ENCODE measurements at places on chromosomes 13 and 19.

GRCh38 chr13:73370066-73370465, 311.3 kb downstream of the KLF5 start:
- DNase-seq = no peak
- H3K27me3 ChIP-seq = no peaks in the 10 kb centered on the region
- H3K27ac ChIP-seq = no peak overlapping the region
- H3K4me1 ChIP-seq = no peaks in the 10 kb centered on the region
- no peaks in the 10 kb centered on the region for H3K36me3 ChIP-seq
- H3K4me3 ChIP-seq = no peak overlapping the region

DNA sequence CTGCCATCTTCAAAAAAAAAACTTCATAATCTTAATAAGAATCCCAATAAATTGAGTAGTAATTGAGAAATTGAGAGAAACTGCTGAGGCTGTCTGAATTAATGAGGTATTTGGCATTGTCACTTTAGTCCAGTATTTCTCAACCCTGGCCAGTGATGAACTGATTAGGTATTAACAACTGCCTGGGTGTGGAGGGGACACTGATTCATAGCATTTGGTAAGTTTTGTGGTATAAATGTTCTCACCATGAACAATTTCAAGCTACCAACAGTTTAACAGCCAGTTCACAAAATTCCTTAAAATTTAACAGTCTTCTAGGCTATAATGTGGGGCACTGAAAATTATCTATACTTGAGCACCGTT, 18.3 kb downstream of the GPC6 start:
- H3K4me1 ChIP-seq = peaks cover 2% of the 10 kb centered on the region
- no peaks in the 10 kb centered on the region for H3K27me3 ChIP-seq
- no peak for DNase-seq
- no peaks in the 10 kb centered on the region for H3K36me3 ChIP-seq

DNA sequence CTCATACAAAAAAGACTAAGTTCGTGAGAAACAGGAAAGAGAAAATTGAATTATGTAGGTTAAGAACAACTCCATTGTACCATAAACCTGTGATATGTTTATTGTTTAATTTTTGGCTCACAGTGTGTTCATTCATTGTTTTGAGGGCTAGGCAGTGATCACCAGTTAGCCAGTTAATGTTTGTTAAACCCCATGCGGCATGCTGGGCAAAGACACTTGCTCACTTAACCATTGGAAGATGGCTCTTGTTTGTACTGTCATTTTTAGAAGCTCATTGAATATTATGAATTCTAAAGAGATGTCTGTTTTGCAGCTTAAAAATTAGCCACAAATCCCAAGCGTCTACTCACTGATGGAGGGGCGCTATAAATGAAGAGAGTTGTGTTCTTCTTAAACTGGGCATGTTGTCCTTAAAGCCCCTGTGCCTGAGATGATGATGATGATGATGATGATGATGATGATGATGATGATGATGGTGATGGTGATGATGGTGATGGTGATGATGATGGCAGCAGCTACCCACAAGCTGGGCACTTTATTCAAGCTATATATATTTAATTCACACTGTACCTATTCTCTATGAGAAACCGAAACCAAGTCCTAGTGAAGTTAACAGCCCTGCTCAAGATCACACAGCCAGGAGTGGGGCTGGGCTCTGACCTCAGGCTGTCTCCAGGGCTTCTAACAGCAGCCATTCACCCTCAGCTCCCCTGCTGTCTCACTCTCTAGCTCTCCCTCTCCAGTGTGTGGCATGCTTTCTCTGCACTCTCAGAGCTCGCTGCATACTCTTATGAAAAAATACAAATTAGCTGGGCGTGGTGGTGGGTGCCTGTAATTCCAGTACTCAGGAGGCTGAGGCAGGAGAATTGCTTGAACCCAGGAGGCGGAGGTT, 169.1 kb downstream of the SHISA2 start:
- no peak overlapping the region for H3K4me3 ChIP-seq
- no peaks in the 10 kb centered on the region for H3K4me1 ChIP-seq
- no peaks in the 10 kb centered on the region for H3K36me3 ChIP-seq
- DNase-seq = no peak

GRCh38 chr13:107873926-107874325, 341.4 kb downstream of the LIG4 start:
- H3K27me3 ChIP-seq = no peaks in the 10 kb centered on the region
- no peaks in the 10 kb centered on the region for H3K4me1 ChIP-seq
- H3K4me3 ChIP-seq = no peak overlapping the region
- no peak overlapping the region for H3K27ac ChIP-seq

- no peaks in the 10 kb centered on the region for H3K4me1 ChIP-seq
- H3K4me3 ChIP-seq = no peak overlapping the region
- H3K27me3 ChIP-seq = no peaks in the 10 kb centered on the region
- H3K27ac ChIP-seq = no peak overlapping the region
Measured at GRCh38 chr13:108342369-108343289, 73.1 kb downstream of the TNFSF13B start.

DNA sequence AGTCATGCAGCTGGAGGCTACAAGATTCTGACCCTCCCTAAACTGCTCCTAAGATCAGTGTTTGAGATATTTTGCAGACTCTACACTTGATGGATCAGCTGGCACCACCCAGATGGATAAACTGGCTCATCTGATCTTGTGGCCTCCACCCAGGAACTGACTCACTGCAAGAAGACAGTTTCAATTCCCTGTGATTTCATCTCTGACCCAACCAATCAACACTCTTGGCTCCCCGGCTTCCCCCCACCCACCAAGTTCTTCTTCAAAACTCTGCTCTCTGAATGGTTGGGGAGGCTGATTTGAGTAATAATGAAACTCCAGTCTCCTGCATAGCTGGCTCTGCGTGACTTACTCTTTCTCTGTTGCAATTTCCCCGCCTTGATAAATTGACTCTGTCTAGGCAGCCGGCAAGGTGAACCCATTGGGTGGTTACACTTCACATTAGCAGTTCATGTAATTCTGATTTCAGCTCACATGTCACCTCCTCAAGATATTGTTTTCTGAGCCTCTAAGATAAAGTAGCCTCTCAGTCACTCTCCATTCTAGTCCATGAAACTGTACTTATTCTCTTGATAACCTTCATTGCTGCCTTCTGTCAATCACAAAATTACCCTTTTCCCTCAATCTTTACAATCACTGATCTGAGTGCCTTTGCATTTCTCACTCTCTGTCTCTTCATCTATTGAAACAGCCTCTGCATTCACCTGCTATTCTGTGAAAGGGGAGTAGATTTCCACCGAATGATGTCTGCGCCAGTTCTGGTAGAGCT, 9.9 kb upstream of the FPR3 start:
- no peak overlapping the region for H3K27ac ChIP-seq
- peak; percentile 21 for DNase-seq
- H3K27me3 ChIP-seq = no peaks in the 10 kb centered on the region
- no peaks in the 10 kb centered on the region for H3K36me3 ChIP-seq
- H3K4me3 ChIP-seq = no peak overlapping the region
- no peaks in the 10 kb centered on the region for H3K4me1 ChIP-seq

DNA sequence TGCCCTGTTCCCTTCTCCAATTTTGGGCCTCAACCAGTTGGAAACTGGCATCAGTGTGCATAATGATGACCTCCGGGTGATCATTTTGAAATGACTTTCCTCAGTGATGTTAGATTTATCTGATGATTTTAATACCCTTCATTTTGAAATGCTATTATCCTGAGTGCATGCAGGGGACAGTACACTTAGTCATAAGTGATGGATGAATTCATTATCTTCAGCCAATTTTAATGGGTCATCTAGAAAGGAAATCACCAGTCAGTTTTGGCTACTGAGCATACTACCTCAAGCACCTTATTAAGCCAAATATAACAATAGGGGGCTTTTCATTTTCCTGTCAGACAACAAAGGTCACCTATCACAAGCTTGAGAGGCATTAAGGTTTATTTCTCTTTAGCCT, 118.5 kb upstream of the MIR17HG start:
- DNase-seq = no peak
- no peaks in the 10 kb centered on the region for H3K27me3 ChIP-seq
- no peaks in the 10 kb centered on the region for H3K4me1 ChIP-seq
- no peak overlapping the region for H3K27ac ChIP-seq
- no peaks in the 10 kb centered on the region for H3K36me3 ChIP-seq
- H3K4me3 ChIP-seq = no peak overlapping the region

DNA sequence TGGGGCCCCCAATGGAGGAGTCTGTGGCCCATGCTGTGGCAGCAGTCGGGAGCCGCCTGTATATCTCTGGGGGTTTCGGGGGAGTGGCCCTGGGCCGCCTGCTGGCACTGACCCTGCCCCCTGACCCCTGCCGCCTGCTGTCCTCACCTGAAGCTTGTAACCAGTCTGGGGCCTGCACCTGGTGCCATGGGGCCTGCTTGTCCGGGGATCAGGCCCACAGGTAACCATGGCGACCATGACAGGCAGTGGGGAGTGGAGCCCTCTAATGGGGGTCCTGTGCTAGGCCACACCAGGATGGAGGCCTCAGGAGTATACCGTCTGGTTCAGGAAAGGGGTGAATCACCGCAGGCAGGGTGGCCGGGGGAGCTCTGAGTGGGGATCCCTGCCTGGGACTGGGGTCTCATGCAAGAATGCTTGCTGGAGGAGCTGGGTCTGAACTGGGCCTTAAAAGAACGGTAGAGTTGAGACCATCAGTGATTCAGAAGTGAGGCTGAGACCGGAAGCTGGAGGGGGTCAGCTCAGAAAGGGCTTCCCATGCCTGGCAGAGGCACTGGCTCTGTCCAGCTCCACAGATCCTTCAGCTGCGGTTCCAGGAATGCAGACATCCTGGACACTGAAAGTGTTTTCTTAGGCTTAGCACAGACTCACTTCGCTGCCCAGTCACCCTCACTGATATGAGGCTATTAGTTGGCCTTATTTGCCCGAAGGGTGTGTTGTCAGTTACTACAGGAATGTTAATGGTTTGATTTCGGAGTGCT, 29.1 kb downstream of the CNFN start:
- no peak overlapping the region for H3K4me3 ChIP-seq
- peaks cover 12% of the 10 kb centered on the region for H3K36me3 ChIP-seq
- peak overlapping the region; percentile 68 for H3K27ac ChIP-seq
- H3K4me1 ChIP-seq = no peaks in the 10 kb centered on the region
- no peaks in the 10 kb centered on the region for H3K27me3 ChIP-seq

GRCh38 chr19:53812335-53812734, 11.8 kb downstream of the NLRP12 start:
- H3K27ac ChIP-seq = no peak overlapping the region
- no peaks in the 10 kb centered on the region for H3K36me3 ChIP-seq
- H3K4me3 ChIP-seq = no peak overlapping the region

DNA sequence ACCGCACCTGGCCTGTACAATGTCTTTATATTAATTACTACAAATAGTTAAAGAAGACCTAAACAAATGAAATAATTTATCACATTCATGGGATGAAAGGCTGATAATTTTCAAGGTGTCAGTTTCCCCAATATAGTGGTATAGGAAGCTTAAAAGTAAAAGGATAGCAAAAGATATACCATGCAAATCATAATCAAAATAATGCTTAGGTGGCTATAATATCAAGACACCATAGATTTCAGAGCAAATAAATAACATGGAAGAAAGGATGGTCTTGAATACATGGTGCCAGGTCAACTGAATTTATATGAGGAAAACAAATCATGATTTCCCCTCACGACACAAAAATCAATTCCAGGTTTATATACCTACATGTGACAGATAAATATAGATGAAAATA, 4.8 kb downstream of the ZNF790 start:
- H3K27me3 ChIP-seq = no peaks in the 10 kb centered on the region
- no peak overlapping the region for H3K4me3 ChIP-seq
- H3K4me1 ChIP-seq = peaks cover 11% of the 10 kb centered on the region
- no peak overlapping the region for H3K27ac ChIP-seq

DNA sequence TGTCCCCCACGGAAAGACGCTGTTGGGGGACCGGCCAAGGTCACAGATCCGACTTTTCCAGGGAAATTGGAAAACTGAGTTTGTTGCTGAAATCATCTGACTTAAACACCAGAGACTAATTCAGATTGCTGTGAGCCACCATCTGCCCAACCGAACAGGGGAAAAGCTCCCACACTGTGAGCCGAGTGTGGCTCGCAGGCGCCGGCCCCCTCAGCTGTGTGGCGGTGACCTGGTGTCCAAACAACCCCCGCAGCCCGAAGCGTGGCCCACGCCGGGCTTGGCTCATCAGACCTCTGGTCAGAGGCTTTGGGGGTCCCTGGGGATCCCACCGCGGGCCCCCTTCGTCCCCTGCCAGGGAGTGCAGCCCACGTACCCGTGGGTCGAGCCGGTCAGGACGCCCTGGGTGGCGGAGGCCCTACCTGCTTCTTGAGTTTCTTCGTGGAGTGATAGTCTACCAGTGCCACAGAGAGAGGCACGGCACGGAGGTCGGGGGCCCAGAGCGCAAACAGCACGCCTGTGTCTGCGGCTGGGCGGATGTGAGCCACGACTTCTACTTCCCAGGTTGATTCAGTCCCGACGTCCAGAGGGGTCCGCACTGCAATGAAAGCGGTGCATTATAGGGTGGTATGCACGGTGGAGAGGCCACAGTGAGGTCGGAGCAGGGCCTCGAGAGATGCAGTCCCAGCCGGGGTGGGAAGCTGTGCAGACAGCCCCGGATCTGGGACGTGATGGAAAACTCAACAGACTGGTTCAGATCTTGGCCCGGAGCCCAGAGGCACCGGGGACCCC, 40.7 kb downstream of the GAS6 start:
- H3K36me3 ChIP-seq = peaks cover 52% of the 10 kb centered on the region
- H3K4me3 ChIP-seq = no peak overlapping the region
- DNase-seq = no peak
- peaks cover 15% of the 10 kb centered on the region for H3K4me1 ChIP-seq

DNA sequence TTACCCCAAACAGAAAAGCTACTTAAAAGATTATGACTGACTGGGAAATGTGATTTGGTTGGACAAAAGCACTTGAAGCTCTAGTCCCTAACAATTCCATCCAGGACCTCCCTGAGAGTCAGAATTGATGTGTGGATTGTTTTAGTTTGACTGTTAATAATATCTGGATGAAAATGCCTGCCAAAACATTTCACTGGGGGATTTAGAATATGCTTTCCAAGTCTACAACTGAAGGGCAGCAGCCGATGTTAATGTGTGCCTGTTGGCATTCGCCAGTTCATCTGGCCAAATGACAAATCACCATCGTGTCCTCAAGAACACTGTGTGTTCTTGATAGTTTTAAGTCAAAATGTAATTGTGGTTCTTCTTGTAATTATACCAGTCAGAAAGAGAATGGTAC, 76.0 kb upstream of the TSC22D1 start:
- no peaks in the 10 kb centered on the region for H3K27me3 ChIP-seq
- no peak overlapping the region for H3K4me3 ChIP-seq
- no peaks in the 10 kb centered on the region for H3K36me3 ChIP-seq
- peaks cover 6% of the 10 kb centered on the region for H3K4me1 ChIP-seq
- no peak overlapping the region for H3K27ac ChIP-seq
- no peak for DNase-seq
